ENCODE measurements at places on chromosomes 6 and 20.

DNA sequence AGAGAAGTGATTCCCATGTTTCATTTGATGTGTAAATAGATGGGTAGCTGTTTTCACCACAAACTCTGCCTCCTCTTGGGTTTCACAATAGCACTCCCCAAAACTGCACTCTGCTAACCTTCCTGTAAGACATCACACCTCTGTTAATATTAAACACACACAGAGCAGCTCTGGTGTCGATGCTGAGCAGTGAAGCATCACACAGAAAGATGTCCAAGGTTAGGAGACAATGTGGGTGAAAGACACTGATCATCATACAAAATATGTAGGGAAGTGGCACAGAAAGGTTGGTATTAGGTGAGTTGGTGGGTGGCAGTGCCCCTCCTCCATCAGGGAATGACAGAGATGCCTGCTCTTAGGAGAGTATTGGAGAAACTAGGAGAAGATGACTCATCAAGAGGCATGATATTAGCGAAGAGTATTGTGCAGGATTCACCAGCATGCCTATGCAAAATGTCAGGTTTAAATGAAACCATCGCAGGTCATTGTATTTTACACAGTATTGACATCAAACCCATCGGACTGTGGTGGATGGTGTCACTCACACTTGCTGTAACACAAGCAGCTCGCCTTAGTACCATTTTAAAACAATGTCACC, 199.7 kb downstream of the TBXT start:
- DNase-seq = no peak

DNA sequence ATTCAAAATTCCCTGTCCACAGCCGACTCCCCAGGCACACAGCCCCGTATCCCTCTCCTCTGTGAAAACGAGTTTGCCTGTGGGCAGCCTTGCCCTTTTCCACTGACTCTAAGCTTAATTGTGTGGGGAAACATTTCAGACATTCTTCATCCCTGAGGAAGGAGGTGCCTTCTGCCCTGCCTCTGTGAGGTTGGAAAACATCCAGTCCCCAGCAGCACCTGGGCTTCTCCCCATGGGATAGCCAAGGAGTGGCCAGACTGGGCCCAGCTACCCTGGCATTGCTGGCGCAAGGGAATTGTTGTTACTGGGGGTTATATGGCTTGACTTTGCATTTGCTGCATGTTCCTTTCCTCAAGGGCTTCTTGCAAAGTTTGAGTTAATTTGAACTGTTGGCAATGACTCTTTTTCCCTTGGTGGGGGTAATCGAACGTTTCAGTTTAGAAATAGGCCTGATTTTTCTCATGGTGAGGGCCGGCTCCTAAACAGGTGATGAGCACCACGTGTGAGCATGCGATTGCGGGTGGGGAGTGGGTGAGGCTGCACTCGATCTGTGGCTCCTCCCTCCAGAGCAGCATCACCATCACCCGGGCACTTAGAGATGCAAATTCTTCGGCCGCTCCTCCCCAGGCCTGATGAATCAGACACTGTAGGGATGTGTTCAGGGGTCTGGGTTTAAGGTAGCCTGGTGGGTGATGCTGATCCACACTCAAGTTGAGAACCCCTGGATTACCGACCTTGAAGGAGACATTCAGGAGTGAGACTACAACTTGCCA, 29.9 kb downstream of the GABRR2 start:
- no peak for DNase-seq

DNA sequence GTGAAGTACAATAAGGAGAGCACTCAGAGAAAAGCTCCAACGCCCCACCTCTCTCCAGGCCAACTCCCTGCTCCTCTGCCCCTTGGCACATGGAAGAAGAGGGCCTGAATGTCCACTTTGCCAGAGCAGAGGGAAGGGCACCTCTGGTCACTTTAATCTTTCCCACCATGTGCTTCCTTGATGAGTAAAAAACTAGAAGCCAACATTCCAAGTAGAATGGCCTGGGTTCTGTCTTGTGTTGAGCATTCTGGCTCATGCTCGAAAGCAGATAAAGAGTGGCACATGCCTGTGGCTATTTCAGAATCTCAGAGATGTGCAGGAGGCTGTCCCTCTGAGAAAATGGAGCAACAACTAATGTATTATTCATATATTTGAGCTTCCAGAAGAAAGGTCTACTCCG, 177.4 kb upstream of the PLN start:
- no peak for DNase-seq

- no peak for DNase-seq
Observed at GRCh38 chr6:113623129-113623528, 234.0 kb upstream of the MARCKS start.

- DNase-seq = no peak
Observed at GRCh38 chr6:25868436-25869183, 5.4 kb downstream of the SLC17A3 start.

Measured in left ventricle myocardium inferior (tissue), 1 donor.